ENCODE measurements at places on chromosomes 2 and 18.
A peak's percentile ranks its signal among the peaks of the same experiment; 100 is the strongest.

DNA sequence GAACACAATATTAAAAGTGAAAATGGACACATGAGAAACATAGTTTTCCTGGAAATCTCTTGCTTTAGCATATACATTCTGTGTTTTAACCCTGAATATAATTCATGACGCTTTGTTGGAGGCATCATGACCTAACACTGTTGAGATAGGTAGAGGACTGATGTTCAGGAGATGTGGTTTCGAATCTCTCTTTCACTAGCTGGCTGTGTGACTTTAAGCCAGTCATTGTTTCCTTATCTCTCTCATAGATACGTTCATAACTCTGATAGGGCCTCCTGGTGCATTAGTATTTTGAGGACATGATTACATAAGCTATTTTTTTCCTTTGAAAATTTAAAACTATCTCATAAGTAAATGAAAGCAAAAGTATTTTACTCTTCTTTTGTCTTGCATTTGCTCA, 179.0 kb upstream of the DTNA start:
- no peak for DNase-seq

DNA sequence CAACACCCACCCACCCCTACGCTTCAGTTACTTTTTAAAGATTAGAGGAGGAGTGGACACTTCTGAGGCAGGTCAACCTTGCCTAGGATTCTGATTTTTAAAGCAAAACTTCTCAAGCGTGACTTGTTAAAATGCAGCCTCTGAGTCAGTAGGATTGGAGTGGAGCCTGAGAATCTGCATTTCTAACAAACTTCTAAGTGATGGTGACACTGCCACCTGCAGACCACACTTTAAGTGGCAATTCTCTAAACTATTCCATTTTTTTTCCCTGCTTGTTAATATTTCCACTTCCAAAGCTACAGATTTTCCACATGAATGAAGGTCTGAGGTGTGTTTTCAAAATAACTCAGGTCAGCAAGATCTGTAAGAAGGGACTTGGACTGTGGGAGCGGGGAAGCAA, 171.1 kb upstream of the CCDC150 start:
- DNase-seq, result no peak

DNA sequence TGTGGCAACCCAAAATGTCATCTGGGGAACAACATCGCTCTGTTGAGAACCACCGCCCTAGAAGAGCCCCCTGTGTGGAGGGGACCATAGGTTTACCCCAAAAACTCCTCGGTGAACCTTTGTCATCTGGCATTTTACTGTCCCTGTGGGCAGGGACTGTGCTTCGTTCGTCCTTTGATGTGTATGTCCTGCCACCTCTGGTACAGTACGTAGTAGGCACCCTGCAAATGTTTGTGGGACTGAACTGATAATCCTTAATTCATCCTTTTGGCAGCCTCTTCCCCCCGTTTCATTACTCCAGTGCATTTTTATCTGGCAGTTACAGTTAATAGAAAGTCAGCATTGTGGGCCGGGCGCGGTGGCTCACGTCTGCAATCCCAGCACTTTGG, 728 bp downstream of the NAPG start:
- DNase-seq, result no peak

- no peak for DNase-seq
These were observed 546.6 kb upstream of the CDH2 start for GRCh38 chr18:28723506-28723905.

- DNase-seq, result peak; percentile 63
These were observed 2.0 kb downstream of the SATB2 start for GRCh38 chr2:199455545-199456382.

- DNase-seq, result no peak
These were observed 28.0 kb upstream of the ARHGEF4 start for GRCh38 chr2:130808482-130809268.

GRCh38 chr2:11873356-11874154, 127.1 kb downstream of the LPIN1 start:
- no peak for DNase-seq

DNA sequence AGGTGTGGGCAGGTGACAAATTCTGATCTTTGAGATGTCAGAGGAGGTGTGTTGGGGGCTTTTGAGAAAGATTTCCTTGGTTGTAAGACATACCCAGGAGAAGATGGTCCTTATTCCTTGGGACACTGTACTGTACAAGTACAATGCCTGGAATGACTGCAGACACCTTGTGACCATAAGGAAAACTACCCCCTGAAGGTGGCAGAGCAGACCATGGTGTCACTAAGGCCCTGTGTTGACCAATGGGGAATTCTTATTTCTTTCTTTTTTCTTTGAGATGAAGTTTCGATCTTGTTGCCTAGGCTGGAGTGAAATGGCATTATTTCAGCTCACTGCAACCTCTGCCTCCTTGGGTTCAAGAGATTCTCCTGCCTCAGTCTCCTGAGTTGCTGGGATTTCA, 4.4 kb upstream of the ANKRD29 start:
- no peak for DNase-seq

DNA sequence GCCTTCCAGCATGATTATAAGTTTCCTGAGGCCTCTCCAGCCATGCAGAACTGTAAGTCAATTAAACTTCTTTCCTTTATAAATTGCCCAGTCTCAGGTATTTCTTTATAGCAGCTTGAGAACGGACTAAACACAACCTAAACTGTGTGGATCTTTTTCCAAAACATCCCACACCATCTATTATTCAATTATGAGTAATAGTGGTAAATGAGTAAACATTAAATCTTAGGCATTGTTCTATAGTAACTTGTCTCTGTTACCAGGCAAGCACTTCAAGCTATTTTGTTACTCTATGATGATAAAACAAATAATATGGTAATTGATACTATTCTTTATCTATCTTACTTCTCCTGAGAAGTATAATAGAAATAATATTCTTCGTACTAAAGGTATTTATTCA, 536.9 kb upstream of the CHAC2 start:
- DNase-seq, result no peak

GRCh38 chr2:102335871-102336366, 19.7 kb upstream of the IL18R1 start:
- DNase-seq, result no peak

GRCh38 chr2:29392774-29393173, 277.6 kb downstream of the CLIP4 start:
- no peak for DNase-seq

GRCh38 chr2:98300141-98300874, 45.9 kb upstream of the CNGA3 start:
- DNase-seq, result no peak

DNA sequence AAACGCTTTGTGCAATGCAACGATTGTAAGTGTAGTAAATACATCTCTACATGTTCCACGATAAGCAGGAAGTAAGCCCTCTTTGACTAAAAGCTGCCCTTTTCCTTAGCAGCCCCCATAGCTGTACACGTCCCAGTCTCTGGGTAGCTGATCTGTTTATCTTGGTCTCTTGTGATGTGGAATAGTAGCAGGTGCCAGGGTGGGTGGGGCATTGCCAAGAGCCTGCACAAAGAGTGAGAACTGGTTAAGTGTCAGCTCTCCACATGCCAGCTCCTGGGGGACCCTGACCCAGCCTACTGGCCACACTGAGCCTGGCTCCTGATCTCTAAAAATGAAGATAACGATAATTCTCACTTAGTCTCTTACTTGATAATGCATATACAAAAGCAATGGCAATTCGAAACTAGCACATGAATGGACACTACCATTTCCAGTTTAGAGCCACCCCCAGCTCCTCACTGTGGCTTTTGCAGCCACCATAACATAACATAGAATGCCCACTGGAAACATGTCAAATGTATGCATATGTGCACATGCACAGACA, 92.3 kb downstream of the MYT1L start:
- DNase-seq, result no peak

DNA sequence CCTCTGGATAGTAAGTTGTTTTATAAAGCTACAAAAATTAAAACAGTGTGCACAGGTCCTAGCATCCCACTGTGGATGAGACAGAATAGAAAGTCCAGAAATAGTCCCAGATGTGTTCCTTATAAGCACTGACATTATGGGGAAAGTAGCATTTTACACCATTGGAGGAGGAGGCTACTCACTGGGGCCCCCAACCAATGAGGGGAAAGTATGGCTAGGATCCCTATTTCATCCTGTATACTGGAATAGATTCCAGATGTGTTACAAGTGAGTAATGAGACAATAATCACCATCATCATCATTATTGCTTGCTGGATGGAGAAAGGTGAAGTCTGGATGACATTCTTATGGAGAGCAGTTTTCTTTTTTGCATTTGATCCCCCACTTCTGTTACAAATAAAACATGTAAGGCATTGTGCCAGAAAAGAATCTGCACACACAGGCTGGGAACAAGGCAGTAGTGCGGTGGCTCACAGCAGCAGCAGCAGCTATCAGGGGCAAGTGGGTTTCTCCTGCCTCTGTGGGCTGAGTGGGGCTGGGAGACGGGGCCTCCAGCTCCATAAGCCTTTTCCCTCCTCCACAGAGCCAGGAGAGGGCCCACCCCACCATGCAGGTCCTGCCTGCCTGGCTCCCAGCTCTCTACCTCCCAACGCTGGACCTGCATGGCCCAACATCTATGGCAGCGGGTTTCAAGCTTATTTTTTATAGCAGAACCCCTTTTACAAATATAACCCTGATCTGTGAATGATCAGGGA, 5.0 kb downstream of the ARID5A start:
- no peak for DNase-seq

- no peak for DNase-seq
These were observed 179.2 kb downstream of the MEMO1 start for GRCh38 chr2:31831585-31831984.

DNA sequence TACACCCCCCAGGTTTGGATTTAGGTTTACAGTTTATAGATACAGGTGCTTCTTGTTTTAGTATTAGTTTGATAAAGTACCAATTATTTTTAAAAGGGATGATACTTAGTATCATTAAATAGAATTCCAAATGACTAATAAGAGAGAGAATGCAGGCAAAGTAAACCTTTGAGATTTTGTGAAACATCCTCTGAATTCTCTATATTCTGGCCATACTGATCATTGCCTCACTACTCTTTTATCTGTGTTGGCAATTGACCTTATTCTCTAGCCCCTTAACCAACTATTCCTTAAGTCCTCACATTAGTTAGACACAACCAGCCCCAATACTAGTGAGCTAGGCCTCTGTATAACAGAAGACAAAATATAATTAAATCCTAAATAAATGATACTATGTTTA, 125.4 kb downstream of the COMMD1 start:
- no peak for DNase-seq

- peak; percentile 82 for DNase-seq
These were observed 59.8 kb upstream of the PELI1 start for GRCh38 chr2:64203858-64204632.

DNA sequence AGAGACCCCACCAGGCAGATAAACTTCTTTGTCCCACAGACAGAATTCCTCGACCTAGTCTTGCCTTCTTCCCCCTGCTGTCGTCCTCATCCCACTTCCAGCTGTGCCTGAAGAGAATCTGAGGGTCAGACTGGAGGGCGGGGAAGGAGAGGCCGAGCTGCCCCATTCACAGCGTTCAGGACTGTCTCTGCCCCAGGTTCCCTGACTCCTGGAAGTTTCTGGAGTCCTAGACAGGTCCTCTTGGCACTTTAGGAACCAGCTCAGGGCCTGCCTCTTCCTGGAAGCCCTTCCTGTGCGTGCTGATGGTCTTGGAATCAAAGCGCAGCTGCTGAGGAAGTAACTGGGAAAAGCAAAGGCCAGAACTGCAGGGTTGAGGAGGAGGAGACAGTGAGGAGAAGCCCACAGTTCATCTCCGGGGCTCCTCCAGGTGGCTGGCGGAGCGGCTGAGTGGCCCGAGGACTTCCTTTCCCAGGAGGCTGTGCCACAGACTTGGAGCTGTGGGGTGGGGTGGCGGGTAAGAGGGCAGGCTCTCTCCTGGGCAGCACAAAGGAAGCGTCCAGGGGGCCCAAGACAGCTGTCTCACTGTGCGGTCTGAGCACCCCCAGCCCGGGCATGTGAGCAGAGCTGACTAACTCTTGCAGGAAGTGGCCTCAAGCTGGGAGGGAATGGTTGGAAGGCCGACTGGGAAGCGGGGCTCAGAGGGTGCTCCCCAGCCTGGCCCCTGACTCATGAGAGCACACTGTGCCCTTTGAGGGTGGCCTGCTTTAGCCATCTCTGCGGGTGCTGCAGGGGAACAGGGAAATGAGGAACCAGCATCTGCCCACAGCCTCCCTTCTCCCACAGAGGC, 39.5 kb downstream of the SDC1 start:
- DNase-seq, result no peak

DNA sequence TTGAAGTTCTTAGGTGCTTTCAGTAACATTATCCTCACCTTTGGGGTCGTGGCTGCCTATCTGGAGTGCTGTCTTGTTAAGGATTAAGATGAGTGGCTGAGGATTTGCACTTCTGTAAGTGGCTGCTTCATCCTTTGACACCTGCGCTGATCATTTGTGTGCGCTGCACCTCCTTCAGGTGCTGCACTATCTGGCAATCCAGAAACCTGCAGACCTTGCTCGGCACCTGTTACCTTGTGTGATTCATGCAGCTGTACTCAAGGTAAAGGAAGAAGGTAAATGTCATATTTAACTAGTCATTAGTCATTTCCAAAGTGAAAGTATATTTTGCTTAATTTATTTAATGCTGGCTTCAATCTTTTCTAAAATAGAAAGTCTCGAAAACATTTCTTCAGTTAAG, 110.3 kb downstream of the RAB3GAP1 start:
- no peak for DNase-seq

DNA sequence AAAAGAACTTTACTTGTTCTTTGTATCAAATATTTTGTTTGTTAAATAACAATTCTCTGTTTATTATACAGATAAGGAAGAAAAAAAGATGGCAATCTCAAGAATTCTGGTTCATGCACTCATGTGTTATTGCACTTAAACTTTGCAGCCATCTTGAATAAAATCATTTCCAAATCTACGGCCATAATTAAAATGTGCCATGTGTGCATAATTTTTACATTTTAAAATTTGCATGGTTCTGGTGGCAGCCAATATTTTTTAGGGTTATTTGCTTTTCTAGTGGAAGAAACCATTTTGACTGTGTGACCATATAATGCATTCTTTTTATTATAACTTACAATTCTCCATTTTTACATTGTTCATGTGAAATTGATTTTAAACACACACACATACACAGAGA, 1518.1 kb upstream of the ZEB2 start:
- DNase-seq, result no peak

DNA sequence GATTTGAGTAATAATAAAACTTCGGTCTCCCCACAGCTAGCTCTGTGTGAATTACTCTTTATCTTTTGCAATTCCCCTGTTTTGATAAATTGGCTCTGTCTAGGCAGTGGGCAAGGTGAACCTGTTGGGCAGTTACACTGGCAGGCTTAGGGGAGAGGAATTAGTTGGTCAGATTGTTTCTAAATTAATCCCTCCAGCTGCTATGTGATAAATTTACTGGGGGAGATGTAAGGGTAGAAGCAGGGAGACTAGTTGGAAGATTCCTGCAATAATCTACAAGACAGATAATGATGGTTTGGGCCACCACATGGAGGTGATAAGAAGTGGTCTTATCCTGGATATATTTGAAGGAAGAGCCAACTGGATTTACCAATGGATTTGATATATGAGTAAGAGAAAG, 118.5 kb upstream of the TACR1 start:
- DNase-seq, result no peak

DNA sequence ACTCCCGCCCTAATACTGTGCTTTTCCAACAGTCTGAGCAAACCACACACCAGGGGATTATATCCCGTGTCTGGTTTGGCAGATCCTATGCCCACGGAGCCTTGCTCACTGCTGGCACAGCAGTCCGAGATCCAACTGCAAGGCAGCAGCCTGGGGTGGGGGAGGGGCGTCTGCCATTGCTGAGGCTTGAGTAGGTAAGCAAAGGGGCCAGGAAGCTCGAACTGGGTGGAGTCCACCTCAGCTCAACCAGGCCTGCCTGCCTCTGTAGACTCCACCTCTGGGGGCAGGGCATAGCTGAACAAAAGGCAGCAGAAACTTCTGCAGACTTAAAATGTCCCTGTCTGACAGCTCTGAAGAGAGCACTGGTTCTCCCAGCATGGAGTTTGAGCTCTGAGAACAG, 44.2 kb downstream of the LNPK start:
- DNase-seq, result no peak

Data from stomach (tissue), 19 donors.